ENCODE measurements at places on chromosomes 2 and 18.

DNA sequence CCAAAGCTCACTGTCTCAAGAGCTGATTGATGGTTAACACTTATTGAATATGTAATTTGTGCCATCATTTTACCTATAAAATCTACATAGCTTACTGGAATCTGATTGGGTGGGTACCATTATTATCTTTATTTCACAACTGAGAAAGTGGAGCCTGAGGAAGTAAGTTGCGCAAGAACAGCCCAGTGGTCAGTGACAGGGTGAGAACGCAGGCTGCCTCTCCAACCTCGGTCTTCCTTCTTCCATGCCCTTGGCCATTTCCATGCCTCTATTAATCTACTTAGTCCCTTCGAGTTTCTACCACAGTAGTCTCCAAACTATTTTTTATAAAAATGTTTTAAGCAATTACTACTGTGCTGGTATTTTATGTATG lies 390.9 kb upstream of the VWC2L start:
- DNase-seq, result no peak

DNA sequence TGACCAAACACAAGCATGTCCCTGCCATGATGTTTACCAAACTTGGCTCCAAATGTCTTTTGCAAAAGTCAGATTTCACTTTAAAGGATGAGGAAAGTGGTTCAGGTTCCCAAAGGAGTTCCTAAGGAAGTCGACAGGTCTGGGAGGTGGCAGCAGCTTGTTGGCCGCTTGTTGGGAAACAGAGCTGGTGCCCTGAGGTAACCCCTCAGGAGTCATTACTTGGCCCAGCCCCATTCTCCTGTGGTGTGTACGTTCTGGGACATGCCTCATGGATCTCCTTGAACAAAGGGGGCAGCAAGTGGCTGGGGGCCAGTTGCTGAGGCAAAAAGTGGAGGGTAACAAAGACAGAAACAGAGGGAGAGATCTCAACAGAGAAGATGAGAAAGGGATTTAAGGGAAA lies 10.9 kb downstream of the TMBIM1 start:
- no peak for DNase-seq

GRCh38 chr18:62250475-62250874 lies 63.4 kb downstream of the RELCH start:
- DNase-seq, result no peak

DNA sequence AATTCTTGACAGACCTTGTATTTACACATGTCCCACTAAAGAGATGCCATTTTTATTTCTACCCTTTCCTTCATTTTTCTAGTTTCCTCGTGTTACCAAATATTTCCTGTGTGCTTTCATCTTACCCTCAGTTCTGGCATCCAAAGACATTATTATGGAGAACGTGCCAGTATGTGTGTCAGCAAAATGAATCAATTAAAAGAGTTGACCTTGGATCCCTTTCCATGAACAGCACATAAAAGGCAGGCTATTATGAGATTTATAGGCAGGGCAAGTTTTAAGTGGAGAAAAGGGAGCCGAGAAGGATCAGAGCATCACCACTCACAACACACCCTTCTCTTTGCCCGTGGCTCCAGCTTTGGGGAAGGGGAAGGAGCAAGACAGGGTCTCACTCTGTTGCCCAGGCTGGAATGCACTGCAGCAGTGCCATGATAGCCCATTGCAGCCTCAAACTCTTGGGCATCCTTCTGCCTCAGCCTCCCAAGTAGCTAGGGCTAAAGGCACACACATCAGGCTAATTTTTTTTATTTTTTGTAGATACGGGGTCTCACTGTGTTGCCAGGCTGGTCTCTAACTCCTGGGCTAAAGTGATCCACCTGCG lies 149.9 kb downstream of the GFPT1 start:
- no peak for DNase-seq

DNA sequence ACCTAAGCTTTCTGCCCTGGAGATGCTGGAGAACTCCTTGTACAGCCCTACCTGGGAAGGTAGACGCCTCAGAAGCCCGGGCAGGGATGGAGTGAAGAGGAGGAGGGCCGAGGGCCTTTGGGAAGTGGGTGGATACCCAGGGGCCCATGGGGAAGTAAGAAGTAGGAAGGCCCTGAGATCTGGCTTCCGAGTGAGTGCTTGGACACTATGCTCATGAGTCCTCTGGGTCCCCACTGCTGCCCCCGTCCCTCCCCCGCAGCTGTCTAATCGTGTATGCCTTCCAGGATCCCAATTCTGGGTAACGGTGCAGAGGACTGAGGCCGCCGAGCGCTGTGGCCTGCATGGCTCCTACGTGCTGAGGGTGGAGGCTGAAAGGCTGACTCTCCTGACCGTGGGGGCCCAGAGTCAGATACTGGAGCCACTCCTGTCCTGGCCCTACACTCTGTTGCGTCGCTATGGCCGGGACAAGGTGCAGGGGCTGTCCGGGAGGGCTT lies 1.1 kb downstream of the DOK1 start:
- no peak for DNase-seq

- peak; percentile 25 for DNase-seq
Observed at GRCh38 chr2:65264821-65265670, 37.4 kb downstream of the ACTR2 start.

- no peak for DNase-seq
Observed at GRCh38 chr2:101776172-101777043, 78.9 kb downstream of the MAP4K4 start.

DNA sequence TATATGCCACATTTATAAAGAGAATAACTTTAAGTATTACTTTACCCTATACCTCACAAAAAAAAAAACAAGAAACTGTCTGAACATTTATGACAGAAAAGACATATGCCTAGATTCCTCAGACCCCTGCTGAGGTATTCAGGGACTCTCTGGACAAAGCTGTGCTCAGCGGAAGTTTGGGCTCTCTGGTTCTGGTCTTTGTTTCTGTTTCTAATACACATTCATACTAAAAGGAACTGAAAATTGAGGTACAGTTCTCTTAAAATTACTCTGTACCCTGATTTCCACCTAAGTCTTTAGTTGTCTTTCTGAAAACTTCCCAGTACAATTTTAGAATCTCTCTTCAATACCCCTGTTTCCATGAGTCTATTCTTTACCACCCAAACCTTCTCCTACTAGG lies 160.3 kb downstream of the IKZF2 start:
- no peak for DNase-seq

- DNase-seq, result peak; percentile 58
Observed at GRCh38 chr2:166372046-166372445, 3.7 kb downstream of the SCN9A start.

- DNase-seq, result no peak
Observed at GRCh38 chr2:47520302-47520630, 117.3 kb downstream of the MSH2 start.

DNA sequence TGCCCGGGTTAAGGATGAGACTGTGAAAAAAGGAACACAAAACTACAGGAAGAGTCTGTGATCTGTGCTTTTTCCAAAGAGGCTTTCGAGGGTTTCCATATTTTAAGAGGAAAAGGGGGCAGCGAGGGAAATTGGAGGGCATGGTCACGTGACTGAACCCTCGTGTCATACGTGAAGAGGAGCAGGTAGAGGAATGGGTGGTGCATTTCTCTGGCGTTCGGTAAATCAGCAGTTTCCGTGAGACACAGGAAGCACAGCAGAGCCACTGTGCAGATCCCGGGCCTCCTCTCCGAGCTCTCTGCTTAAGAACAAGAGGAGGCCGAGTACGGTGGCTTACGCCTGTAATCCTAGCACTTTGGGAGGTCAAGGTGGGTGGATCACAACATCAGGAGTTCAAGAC lies 219.7 kb downstream of the NDUFA10 start:
- DNase-seq, result no peak

DNA sequence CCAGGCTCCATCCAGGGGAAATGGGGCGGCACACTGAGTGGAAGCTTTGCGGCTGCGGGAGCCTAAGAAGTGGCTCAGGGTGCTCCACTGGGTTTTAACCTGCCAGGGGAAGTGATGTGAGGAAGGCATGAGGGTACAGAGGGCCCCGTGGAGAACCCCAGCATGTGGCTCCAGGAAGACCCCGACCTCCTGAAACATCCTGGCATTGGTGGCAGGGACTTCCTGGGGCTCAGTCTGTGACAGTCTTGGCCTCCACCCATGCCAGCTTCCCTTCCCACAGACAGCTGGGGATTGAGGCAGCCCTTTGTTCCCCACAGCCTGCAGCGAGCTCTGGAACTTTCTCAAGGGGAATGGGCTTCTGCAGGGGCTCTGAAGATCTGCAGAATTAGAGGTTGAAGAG lies 146.6 kb downstream of the TNS1 start:
- DNase-seq, result no peak

DNA sequence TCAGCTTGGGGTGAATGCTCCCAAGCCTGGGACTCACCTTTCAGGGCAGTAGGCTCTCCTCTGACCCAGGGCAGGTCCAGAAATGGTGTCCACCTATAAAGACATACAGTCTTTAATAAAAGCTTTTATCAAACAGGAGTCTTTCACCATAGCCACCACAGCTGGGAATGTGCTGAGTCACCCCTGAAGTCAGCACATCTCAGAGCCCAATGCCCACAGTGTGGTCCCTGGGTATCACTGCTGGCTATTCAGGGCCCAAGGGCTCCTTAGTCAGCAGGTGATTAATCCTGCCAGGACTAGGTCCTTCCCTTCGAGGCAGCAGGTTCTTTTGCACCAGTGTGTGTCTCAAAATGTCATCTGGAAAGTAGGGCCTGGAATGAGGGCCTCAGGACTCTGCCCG lies 181.9 kb downstream of the MEMO1 start:
- no peak for DNase-seq

DNA sequence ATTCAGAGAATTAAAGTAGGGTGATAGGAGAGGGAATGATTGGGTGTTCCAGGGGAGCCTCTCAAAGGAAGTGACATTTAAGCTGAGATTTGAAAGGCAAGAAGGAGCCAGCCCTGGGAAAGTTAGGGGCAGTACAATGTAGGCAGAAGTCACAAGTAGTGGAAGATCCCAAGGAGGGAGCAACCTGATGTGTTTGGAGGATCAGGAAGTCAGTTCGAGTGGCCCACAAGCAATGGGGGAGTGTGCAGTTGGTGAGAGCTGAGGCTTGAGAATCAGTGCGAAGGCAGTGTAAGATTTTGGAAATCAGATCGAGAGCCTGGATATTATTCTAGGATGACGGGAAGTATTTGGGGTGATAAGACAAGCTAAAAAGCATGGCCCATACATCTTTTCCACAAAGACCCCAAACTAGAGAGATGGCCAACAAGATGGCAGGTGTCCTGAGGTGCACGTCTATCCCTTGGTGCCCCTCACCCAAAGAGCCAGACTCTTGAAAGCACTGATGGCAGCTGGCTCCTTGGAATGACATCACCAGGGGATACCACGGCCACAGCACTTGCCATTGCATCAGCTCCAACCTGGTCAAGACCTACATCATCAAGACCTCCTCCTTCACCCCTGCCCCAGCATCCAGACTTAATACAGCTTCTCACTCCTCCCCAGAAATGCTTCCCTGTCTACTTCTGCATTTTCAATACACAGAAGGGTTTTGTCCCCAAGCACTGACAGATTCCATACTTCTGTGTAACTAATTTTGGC lies 127.3 kb downstream of the BCL2 start:
- DNase-seq, result no peak

- no peak for DNase-seq
Observed at GRCh38 chr2:68938938-68939337, 13.8 kb downstream of the GKN2 start.

GRCh38 chr2:10016001-10016801 lies 27.1 kb upstream of the KLF11 start:
- no peak for DNase-seq

- no peak for DNase-seq
Observed at GRCh38 chr2:54423213-54423612, 32.9 kb upstream of the SPTBN1 start.

DNA sequence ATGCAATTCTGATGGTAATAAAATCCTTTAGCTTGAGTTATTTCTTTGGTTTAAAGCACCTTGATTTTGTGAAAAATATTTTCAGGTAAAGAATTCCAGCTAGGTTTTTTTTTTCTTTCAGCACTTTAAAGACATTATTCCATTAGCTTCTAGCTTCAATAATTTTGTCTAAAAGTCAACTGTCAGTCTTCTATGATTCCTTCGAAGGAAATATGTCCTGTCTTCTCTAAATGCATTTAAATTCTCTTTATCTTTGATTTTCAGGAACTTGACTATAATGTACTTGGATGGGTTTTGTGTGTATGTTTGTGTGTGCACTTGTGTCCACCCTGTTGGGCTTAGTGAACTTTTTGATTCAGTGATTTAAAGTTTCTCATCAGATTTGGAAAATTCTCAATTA lies 4.7 kb downstream of the LONRF2 start:
- no peak for DNase-seq

DNA sequence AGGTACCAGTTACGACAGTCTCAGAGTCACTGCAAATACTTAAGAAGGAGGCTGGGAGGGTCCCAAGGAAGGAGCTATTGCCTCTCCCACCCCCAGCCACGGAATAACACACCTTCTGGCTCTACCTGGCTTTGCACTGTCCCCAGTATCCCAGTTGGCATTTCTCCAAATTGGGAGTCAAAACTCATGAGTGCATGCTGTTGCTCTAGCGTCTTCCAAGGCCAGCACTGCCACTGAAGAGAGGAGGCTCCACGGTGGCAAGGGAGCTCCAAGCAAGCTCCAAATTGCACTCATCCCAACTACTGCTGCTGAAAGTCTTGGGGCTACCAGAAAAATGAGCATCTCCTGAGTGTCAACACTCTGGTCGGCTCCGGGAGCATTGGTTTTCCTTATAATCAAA lies 1.6 kb downstream of the SCTR start:
- DNase-seq, result no peak

DNA sequence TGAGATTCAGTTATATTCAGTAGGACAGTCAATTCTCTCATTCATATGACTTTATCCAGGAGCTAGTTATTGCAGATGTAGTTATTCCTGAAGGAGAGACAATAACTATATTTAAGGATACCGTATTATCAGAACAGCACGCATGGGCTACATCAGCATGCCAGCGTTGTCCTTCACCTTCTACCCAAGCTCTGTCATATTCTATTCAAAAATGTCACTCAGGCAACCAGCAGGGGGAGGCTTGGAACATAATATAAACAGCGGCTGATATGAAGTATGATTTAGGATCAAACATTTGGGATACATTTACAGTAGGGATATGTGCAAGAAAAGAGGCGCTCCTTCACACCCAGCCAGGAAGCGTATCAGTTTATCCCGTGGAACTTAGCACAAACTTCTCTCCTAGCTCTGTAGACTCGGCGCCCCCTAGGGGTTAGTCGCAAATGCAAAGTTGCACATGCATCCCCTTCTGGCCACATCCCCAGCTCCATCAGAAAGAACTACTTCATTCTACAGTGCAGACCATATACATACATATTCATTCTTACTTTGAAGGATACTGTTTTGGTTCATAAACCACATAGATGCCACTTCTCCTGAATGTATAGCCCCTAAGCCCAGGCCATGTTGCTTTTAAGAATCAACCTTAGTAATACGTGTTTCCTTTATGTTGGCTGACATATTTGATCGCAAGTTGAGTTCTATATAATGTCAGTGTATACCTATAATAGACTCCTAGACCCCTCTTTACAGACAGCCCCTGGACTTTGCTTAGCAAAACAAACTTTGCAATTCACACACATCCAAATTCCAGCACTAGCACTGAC lies 759.4 kb downstream of the ADCYAP1 start:
- DNase-seq, result peak; percentile 22

DNA sequence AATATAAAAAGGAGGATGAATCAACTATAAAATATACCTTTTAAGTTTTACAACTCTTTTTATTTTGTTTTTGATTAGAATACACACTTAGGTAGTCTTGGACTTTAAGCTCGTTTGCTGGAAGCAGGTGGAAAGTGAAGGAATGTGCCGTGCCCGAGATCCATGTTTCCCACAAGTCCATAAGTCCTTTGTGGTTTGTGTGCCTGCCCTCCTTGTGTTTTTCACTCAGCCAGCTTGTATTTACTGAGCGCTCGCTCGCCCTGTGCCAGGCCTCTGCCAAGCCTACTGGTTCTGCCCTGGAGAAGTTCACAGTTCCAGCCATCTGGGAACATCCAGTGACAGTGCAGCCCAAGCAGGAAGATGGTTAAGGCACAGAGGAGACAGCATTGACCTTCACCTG lies 142.6 kb downstream of the MGAT5 start:
- DNase-seq, result no peak
